ENCODE measurements at places on chromosomes 7 and 10.

- DNase-seq = no peak
Measured at GRCh38 chr7:27251136-27251651, 8.6 kb downstream of the EVX1 start.

DNA sequence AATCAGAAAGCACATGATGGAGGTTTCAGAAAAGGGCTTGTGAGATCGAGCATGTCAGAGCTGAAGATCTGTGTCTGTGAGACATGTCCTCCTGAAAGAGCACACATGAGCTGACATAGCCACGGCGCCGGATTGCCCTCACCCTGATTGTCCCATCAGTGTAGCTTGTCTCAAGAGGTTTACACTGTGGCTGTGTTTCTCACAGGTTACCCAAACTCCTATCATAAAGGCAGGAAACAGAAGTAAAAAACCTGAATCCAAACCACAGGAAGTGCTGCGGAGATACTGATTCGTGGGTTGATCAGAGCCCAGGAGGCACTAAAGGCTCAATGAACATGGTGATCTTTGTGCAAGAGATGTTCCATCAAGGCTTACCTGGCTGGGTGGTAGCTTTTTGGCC lies 3.9 kb upstream of the ATP6V0E2 start:
- no peak for DNase-seq

- DNase-seq = no peak
Measured at GRCh38 chr10:34861293-34862021, 46.4 kb upstream of the PARD3 start.

DNA sequence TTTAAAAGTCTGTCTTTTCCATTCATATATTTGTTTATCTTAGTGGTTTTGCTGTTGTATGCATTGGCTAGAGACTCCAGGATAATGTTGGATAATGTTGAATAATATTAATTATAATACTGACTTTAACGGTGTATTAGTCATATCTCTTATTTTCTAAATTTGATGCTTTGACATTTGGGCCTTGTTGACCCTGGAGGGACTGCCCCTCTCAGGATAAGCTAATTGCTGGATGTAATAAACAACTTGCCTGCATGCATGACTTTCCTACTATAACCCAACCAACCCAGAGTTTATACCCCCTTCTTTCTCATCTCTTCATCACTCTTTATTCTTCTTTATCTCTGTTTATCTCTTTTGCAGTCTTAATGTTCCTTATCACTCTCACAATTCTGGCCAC lies 90.9 kb upstream of the ABI1 start:
- no peak for DNase-seq

- DNase-seq = no peak
Measured at GRCh38 chr10:7409732-7410168, 1.1 kb downstream of the SFMBT2 start.

All from activated T-cell treated with anti-CD3 and anti-CD28 coated beads for 24 hours (primary cell).